ENCODE measurements at places on chromosomes 7 and 10. TPM values are rescaled to one million over a fixed set of nuclear protein-coding genes. Genes with fewer than 3 reads are reported as not detected.

DNA sequence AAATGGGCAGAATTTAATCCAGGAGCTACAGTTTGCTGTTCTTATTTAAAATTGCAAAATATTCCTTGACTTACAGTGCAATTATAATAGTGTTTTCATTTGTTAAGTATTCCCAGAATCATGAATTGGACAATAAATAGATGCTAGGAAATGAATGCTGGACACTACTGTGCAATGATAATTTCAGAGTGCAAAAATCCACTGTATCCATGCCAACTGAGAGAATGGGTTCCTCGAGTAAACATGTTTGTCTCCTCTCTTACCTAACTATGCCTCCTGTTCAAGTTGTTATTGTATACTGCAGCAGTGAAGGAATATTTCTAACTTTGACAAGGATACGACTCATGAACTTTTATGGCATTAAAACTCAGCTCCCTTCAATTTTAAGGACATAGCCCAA lies 1396.3 kb downstream of the GATA3 start:
- H3K4me1 ChIP-seq: no peaks in the 10 kb centered on the region
- H3K27ac ChIP-seq: no peak overlapping the region
- H3K36me3 ChIP-seq: no peaks in the 10 kb centered on the region
- H3K4me3 ChIP-seq: no peak overlapping the region
- no peak for DNase-seq
- no peaks in the 10 kb centered on the region for H3K27me3 ChIP-seq

Gene TMEM236
- 0.35 TPM for total RNA-seq

GRCh38 chr10:17805921-17806577 lies 3.1 kb upstream of the MRC1 start:
- H3K27ac ChIP-seq: no peak overlapping the region
- no peaks in the 10 kb centered on the region for H3K4me1 ChIP-seq
- H3K27me3 ChIP-seq: no peaks in the 10 kb centered on the region

Gene SFTPA1
- not detected for total RNA-seq

- H3K4me3 ChIP-seq: peak overlapping the region; percentile 90
- H3K36me3 ChIP-seq: no peaks in the 10 kb centered on the region
- DNase-seq: peak; percentile 67
- no peaks in the 10 kb centered on the region for H3K27me3 ChIP-seq
Measured at GRCh38 chr7:16646472-16647072, 591 bp downstream of the BZW2 start.

Gene EVX1
- not detected for total RNA-seq

Gene SUFU
- 2.7 TPM for total RNA-seq

GRCh38 chr10:88989824-88990383 lies 694 bp upstream of the FAS start:
- H3K4me3 ChIP-seq: peak overlapping the region; percentile 58
- no peaks in the 10 kb centered on the region for H3K27me3 ChIP-seq
- no peaks in the 10 kb centered on the region for H3K36me3 ChIP-seq
- H3K4me1 ChIP-seq: peaks cover 16% of the 10 kb centered on the region
- peak overlapping the region; percentile 14 for H3K27ac ChIP-seq

DNA sequence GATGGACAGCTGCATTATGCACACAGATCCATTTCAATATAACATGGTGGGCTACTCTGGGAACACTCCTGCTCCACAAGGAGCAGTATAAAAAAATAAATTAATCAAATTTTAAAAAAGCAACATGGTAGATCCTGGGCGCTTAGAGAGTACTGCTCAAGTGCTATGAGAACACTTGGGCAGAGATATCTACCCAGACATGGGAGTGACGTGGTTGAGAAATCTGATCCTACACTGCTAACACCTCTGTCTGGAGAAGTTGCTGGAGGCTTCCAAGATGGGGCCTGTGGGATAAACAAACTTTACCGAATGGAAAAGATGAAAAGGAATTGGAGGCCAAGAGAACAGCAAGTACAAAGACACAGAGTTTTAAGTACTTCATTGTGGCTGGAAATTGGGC lies 9.0 kb downstream of the NSMCE4A start:
- no peak overlapping the region for H3K4me3 ChIP-seq
- H3K36me3 ChIP-seq: peaks cover 52% of the 10 kb centered on the region
- H3K4me1 ChIP-seq: no peaks in the 10 kb centered on the region
- no peaks in the 10 kb centered on the region for H3K27me3 ChIP-seq
- no peak for DNase-seq
- H3K27ac ChIP-seq: no peak overlapping the region

Gene VPS37D
- total RNA-seq: 3.9 TPM

DNA sequence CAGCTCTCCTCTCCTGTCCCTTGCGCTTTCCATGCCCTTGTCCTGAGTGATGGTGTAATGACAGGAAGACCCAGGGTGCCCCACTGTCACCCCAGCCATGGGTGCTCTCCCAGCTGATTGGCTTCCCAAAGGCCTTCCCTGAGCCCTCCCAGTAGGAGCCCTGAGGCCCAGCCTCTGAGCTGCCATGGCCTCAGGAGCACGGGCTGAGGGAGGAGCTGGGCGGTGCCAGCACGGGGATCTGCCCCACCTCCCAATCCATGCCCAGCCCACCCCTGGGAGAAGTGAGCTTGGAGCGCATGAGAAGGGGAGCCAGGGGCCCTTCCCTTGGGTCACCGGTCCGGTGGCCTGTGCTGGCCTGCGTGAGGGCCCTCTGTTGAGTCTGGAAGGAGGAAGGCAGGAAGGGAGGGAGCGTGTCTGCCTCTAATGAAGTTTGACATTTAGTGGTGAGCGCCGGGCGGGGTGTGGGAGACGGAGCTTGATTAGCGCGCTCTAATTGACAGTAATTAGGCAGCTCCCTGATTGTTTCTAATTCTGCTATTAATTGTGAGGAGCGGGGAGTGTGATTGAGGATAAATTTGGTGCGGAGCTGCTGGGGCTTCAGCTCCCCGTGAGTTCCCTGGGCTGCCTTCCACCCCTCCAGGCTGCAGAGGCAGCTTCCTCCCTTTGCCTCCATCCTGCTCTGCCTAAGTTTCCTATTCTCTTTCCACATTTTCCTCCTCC lies 28.3 kb downstream of the GBX1 start:
- DNase-seq: no peak
- H3K36me3 ChIP-seq: no peaks in the 10 kb centered on the region
- H3K4me3 ChIP-seq: no peak overlapping the region
- no peaks in the 10 kb centered on the region for H3K27me3 ChIP-seq

- no peak overlapping the region for H3K4me3 ChIP-seq
- no peaks in the 10 kb centered on the region for H3K27me3 ChIP-seq
- H3K36me3 ChIP-seq: peaks cover 82% of the 10 kb centered on the region
- peaks cover 6% of the 10 kb centered on the region for H3K4me1 ChIP-seq
- H3K27ac ChIP-seq: no peak overlapping the region
Measured at GRCh38 chr7:45103958-45104843, 7.3 kb downstream of the TBRG4 start.

DNA sequence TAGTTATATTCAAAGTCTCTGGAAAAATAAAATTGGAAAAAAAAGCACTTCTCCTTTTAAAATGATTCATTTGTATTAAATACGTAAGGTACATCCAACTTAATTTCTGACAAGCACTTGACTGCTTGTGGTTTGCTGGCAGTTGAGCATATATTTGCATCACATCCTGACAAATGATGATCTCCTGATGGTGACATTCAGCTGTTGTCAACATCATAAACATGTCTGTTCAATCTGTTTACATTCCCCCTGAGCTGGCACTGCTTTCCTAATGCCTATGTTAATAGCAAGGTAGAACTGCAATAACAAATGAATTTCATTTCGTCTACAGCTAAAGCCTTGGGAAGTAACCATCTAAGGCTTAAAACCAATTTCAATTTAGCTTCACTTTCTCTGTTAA lies 24.4 kb downstream of the TSPAN12 start:
- no peak overlapping the region for H3K27ac ChIP-seq
- DNase-seq: no peak
- H3K4me1 ChIP-seq: peaks cover 4% of the 10 kb centered on the region
- H3K27me3 ChIP-seq: no peaks in the 10 kb centered on the region
- no peaks in the 10 kb centered on the region for H3K36me3 ChIP-seq

- no peak for DNase-seq
- no peaks in the 10 kb centered on the region for H3K4me1 ChIP-seq
- no peak overlapping the region for H3K27ac ChIP-seq
- H3K27me3 ChIP-seq: no peaks in the 10 kb centered on the region
Measured at GRCh38 chr7:28165261-28165660, 15.3 kb downstream of the JAZF1 start.

- no peak for DNase-seq
- no peaks in the 10 kb centered on the region for H3K36me3 ChIP-seq
- H3K27ac ChIP-seq: no peak overlapping the region
- no peak overlapping the region for H3K4me3 ChIP-seq
- no peaks in the 10 kb centered on the region for H3K27me3 ChIP-seq
- H3K4me1 ChIP-seq: no peaks in the 10 kb centered on the region
Measured at GRCh38 chr10:76012716-76013327, 581.4 kb downstream of the LRMDA start.

Gene OR2A7
- total RNA-seq: 3.3 TPM

Gene GJD4
- total RNA-seq: not detected

DNA sequence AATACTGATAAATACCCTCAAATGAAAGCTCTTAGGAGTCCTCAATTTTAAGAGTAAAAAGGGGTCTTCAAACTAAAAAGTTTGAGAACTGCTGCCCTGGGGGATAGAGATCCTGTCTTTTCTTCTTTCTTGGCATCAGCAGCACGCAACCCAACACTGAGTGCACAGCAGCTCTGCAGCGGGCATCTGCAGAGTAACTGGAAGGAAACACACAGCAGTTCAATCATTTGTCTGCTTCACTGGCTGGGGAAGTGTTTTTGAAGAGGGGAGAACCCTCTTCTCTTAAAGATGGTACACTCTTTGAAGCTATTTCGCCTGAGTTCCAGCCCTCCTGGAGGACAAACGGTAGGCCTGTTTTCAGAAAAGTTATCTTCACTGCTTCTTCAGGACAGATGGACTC lies 193.6 kb downstream of the FGFR2 start:
- H3K36me3 ChIP-seq: no peaks in the 10 kb centered on the region
- H3K27ac ChIP-seq: peak overlapping the region; percentile 65
- no peak overlapping the region for H3K4me3 ChIP-seq
- no peaks in the 10 kb centered on the region for H3K4me1 ChIP-seq
- DNase-seq: no peak

DNA sequence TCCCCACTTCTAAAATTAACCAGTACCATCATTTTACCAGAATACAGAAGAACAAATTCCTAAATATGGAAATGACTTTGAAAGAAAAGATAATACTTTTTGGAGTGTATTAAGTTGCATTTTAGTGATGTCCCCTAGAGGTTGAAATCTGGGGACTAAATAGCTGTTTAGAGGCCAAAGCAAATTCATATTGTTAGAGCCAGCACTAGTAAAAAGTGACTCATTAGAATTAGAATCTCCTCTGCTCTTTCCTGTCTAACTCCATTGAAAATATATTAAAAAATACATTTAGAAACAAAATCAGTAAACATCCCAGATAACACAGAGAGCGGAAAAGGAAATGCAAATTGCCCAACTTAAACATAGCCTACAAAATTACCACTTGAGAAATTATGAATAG lies 1189.6 kb upstream of the C7orf33 start:
- DNase-seq: no peak
- no peak overlapping the region for H3K4me3 ChIP-seq
- H3K36me3 ChIP-seq: no peaks in the 10 kb centered on the region
- no peaks in the 10 kb centered on the region for H3K27me3 ChIP-seq

DNA sequence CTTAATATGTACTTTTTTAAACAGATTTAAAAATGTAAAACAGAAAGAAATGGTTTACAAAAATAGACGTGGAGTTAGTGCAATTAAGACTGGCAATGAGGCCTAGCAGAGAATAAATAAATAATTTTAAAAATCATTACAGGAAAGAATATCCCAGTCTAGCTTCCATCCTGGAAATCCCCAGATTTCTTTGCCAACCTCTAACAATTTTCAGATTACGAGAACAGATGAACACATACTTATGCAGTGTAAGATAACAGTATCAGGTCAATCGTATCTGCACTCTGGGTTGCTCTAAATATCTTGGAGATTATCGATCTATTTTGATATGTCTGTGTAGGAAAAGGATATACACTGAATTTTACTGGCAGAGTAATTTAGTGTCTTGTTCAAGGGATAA lies 210.5 kb downstream of the SEMA3A start:
- H3K27ac ChIP-seq: no peak overlapping the region
- H3K27me3 ChIP-seq: no peaks in the 10 kb centered on the region
- no peak overlapping the region for H3K4me3 ChIP-seq
- H3K4me1 ChIP-seq: no peaks in the 10 kb centered on the region
- no peaks in the 10 kb centered on the region for H3K36me3 ChIP-seq
- DNase-seq: no peak

GRCh38 chr7:30223896-30224295 lies 60.5 kb upstream of the ZNRF2 start:
- H3K4me3 ChIP-seq: no peak overlapping the region
- no peak for DNase-seq
- peaks cover 27% of the 10 kb centered on the region for H3K4me1 ChIP-seq

- H3K4me3 ChIP-seq: no peak overlapping the region
- no peak overlapping the region for H3K27ac ChIP-seq
- DNase-seq: no peak
- H3K27me3 ChIP-seq: no peaks in the 10 kb centered on the region
- no peaks in the 10 kb centered on the region for H3K4me1 ChIP-seq
Measured at GRCh38 chr10:84948644-84949043, 620.3 kb downstream of the CCSER2 start.

Gene STEAP1
- 1.4 TPM for total RNA-seq

GRCh38 chr7:98460902-98461301 lies 60.0 kb upstream of the BAIAP2L1 start:
- H3K36me3 ChIP-seq: no peaks in the 10 kb centered on the region
- H3K4me1 ChIP-seq: no peaks in the 10 kb centered on the region
- DNase-seq: no peak
- no peak overlapping the region for H3K4me3 ChIP-seq
- H3K27me3 ChIP-seq: no peaks in the 10 kb centered on the region

DNA sequence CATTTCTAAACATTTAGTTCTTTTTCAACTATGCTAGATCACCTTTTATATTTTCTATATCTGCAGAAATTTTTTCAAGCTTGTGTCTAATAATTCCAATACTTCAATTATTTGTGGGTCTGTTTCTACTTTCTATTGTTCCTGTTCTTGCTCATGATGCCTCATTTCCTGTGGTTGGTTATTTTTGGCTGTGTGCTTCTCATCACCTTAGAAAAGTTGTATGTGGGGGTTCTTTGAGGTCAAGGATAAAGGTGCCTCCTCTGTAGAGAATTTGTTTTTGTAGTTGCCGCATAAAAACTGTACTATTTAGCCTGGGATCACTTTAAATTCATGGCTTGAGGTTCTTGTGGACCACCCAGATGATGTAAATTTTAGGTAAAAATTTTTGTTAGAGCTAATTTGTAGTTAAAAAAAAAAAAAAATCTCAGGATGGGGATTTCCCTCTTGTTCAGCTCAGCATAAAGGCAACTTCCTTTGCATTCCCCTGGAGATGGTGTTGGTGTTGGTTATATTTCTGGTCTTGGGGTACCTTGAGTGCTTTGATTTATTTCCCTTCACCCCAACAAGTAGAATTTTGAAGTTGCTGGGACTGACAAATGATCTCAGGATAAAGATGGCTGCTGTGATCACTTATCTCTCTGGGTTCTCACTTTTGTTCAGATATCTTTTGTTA lies 27.0 kb upstream of the JAZF1 start:
- H3K27ac ChIP-seq: no peak overlapping the region
- DNase-seq: no peak
- H3K27me3 ChIP-seq: no peaks in the 10 kb centered on the region
- no peaks in the 10 kb centered on the region for H3K4me1 ChIP-seq
- H3K36me3 ChIP-seq: no peaks in the 10 kb centered on the region

GRCh38 chr7:22452142-22452959 lies 47.6 kb downstream of the STEAP1B start:
- H3K4me3 ChIP-seq: no peak overlapping the region
- H3K36me3 ChIP-seq: no peaks in the 10 kb centered on the region
- DNase-seq: peak; percentile 74
- H3K27me3 ChIP-seq: no peaks in the 10 kb centered on the region
- no peaks in the 10 kb centered on the region for H3K4me1 ChIP-seq
